ENCODE measurements at places on chromosomes 6 and 20.

DNA sequence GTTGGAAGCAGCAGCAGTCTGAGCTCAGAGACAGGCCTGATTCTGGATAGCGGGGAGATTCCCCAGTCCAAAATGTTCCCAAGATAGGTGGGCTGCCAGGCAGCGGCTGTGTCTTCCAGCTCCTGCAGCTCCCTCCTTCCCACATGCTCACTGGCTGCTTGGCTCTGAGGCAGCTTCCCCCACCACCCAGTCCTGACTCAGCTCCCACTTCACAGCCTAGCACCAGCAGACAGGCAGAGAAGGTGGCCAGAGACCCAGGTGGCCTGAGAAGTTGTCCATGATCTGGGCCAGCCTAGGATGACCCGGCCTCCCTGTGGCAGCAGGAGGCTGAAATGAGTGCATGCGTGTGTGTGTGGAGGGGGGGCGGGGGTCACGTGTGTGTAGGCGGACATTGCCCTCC, 94.9 kb downstream of the MDGA1 start:
- DNase-seq: no peak

GRCh38 chr6:80165143-80165542, 58.7 kb downstream of the BCKDHB start:
- DNase-seq: no peak

- no peak for DNase-seq
Measured at GRCh38 chr6:165183496-165184140, 125.8 kb downstream of the C6orf118 start.

DNA sequence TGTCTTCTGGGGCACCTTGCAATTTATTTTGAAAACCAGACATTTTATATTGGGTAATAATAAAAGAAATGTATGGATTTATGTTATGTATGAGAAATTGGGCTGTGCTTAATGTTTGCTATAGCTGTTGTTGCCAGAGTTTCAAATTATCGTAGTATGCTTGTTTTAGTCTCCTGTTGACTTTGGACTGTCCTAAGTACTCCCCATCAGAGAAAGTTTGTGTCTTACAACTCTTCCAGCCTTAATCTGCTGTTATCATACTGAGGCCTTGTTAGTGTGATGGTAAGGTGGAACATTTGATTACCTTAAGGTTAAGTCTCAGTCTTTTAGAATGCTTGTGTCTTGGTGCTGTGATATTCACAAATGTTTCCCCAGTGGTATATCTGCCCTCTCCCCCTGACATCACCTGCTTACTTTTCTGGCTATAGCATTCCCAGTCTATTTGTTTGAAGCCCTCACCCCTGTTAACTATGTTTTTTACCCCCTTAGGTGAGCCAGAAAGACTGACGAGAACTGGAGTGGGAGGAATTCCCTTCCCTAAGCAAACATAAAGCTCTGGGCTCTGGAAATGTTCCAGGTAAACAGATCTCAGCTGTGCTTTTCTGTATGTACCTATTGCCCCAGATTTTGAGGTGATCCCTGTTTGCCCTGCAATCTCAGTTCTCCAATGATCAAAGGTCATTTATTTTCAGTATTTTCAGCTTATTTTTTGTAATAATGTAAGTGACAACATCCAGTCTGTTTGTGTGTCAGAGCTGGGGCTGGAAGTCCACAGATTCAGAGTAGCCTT, 581.1 kb upstream of the CITED2 start:
- no peak for DNase-seq

GRCh38 chr6:41197234-41197633, 3.7 kb downstream of the TREML2 start:
- no peak for DNase-seq

GRCh38 chr6:39812496-39812852, 20.3 kb downstream of the DAAM2 start:
- DNase-seq: no peak

All from iPS DF 6.9 (cell line).